ENCODE measurements at places on chromosomes 6 and 20.
A peak's percentile ranks its signal among the peaks of the same experiment; 100 is the strongest.

GRCh38 chr6:166957087-166957804, 896 bp upstream of the RNASET2 start:
- no peak for DNase-seq

DNA sequence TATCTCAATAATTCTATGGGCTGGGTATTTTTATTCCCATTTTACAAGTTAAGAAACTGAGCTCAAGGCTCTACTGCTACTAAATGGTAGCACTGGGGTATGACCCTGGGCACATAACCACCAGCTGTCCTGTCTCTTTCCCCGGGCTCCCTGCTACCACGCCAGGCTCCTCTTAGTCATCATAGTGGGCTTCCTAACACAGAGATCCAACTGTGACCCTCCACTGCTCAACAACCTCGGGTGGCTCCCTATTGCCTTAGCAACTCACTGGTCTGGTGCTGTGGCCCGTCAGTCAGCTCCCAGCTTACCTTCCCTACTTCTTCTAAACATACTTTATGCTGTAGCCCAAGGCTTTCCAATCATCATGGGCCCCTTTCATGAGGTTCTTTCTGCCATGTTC, 4.5 kb downstream of the KIAA1755 start:
- DNase-seq, result no peak

- DNase-seq, result peak; percentile 39
Observed at GRCh38 chr6:25389471-25389870, 110.3 kb downstream of the CARMIL1 start.

GRCh38 chr20:653110-653589, at the start of gene SRXN1:
SRXN1 (minus strand) TSS chr20:653200; CDS start chr20:653185, 15 bp downstream.
- DNase-seq, result peak; percentile 93

DNA sequence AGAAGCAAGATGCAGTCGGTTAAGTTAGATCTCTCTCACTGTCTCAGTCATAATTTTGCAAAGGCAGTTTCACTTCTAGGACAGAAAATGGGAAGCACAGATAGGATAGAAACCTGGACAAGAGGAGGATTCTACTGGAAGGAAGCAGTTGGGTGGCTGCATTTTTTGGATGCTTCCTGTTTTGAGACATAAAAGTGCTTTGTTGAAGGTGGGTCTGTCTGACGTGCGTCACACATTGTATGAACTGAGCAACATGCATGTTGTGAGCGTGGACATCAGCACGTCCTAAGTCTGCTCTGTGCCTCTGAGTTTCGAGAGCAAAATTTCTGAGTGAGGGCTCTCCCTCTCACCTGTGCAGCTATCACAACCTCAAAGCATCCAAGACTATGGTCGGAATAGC, 68.7 kb upstream of the SNX9 start:
- DNase-seq, result no peak

DNA sequence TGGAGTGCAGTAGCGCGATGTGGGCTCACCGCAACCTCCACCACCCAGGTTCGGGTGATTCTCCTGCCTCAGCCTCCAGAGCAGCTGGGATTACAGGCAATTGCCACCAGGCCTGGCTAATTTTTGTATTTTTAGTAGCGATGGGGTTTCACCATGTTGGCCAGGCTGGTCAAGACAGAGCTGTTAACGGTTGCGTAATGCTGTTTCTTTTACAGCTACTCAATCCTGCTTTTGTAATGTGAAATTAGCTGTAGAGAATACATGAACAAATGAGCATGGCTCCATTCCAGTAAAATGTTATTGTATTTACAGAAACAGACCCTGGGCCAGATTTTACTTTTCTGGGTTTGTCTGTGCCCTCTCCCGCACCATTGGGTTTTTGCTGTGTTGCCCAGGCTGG, 1.9 kb downstream of the PNLDC1 start:
- no peak for DNase-seq

GRCh38 chr20:23027721-23028120, 7.4 kb upstream of the SSTR4 start:
- DNase-seq, result no peak

DNA sequence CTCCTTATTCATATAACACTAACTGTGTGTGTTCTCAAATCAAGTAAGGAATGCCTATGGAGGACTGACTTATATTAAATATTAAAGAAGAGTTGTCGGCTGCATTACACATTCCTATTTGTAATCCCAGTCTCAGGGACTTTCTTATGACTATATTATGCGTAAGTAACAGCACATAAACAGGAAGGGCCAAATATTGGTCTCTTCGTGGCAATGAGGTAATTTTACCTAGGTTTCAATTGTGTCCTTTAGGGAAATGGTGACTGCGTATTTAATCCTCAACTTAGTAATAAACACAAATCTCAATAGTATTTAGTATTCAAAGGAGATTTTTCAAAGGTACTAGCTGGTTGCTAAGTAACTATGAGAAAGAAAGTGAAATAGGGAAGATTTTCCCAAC, 22.8 kb upstream of the EPM2A start:
- DNase-seq, result no peak

- DNase-seq, result peak; percentile 21
Observed at GRCh38 chr6:110523451-110524021, 47.1 kb upstream of the SLC22A16 start.

DNA sequence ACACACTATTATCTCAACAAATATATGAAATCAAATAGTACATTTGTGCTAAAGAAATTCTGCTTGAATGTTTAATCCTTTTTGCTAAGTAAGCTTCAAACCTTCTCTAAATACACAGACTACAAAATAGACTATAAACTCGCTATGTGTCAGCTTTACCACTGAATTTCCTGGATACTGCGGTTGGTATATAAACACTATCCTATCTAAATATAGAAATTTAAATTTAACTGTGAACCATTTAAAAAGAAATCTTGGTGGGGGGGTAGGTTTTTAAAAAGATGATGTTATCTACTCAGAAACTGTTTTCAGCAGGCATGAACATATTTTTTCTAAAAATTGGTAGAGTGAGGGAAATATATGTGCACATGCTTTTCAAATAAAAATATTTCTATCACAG, 306.5 kb upstream of the RUNX2 start:
- DNase-seq, result peak; percentile 69

GRCh38 chr6:106051226-106051625, 34.9 kb upstream of the PRDM1 start:
- no peak for DNase-seq

DNA sequence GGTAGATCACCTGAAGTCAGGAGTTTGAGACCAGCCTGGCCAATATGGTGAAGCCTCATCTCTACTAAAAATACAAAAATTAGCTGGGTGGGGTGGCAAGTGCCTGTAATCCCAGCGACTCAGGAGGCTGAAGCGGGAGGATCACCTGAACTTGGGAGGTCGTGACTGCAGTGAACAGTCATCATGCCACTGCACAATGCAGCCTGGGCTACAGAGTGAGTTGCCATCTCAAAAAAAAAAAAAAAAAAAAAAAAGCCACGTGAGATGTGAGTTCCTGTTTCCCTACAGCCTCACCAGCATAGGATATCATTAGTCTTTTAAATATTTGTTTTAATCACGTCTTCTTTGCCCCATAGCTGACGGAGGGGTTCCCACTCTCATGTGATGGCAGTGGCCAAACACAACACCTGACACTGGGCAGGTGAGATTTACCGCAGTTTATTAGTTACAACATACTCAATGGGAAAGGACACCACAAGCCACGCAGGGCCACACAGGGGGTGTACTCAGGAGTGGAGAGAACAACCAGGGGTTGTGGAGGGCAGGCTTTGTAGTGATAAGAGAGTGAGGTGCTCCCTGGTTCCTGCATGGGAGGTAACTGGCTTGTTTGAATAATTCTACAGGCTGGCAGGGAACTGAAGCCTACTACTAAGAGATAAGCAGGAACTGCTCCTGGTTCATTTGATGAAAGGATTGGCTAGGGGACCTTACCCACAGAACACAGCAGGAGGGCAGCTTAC, 4.6 kb upstream of the LZTS3 start:
- no peak for DNase-seq

DNA sequence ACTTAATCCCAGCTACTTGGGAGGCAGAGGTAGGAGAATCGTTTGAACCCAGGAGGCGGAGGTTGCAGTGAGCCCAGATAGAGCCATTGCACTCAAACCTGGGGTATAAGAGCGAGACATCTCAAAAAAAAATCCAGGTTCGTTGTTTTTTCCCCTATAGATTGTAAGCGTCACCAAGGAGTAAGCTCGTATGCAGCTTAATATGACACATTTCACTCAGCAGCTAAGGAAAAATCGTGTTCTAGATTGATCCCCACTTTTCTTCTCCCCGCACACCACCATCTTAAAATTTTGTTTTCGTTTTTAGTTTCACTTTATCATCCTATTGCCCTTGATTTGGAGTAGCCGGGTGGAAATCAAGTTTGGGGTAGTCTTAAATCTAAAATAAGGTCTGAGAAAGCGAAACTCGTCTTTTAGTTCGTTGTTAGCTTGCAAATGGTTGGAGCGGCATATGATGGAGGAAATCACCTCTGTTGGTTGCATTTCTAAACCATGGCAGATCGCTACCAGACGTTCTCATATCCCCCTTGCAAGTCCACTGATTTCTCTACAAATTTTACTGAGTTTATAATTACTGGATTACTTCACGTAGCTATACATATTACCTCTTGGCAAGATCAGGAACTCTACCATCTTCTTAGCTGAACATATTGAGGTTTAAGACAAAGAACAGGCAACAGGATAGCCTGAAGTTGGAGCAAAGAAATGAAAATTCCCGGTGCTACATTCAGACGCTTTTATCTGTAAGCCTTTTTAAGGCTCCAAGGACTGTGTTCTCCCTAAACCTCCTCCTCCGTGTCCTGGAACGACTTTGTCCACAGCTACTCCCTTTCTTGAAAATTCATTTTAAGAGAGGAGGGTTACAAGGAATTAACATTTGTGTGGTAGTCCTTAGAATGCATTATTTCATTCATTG, 91.1 kb upstream of the BTN3A2 start:
- no peak for DNase-seq

GRCh38 chr20:54474866-54475265, 527 bp upstream of the DOK5 start:
- no peak for DNase-seq

GRCh38 chr20:19887556-19888268, 129.4 kb upstream of the NAA20 start:
- DNase-seq, result no peak

- no peak for DNase-seq
Observed at GRCh38 chr20:53491462-53491861, 102.2 kb downstream of the ZNF217 start.

DNA sequence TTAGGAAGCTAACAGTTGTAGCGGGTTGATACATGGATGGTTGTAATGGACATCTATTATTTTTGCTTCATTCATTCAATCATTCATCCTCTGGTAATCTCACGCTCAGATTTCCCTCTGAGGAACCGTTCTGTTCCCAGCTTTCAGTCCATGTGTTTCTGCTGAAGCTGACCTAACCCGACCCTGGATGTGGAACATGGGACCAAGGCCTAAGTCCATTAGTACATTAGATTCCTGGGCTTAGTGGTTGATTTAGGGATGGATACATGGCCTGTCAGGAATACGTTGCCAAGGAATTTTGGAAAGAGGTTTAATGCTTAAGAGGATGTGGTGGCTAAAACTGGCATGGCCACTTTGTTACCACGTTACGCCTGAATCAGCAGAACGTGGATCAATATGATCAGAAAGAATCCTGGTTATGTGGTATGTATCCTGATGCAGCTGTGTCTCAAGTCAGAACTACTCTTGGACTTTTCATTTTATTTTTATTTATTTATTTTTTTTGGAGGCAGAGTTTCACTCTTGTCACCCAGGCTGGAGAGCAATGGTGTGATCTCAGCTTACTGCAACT, 4.1 kb upstream of the DHX35 start:
- DNase-seq, result no peak
